Stimulated activated CD4-positive, alpha-beta T cell treated with anti-CD3 and anti-CD28 coated beads, Interleukin-4, amount 100 ng/mL, for 1 hour (primary cell): ENCODE measurements at places on chromosomes 2 and 18.

- no peak for DNase-seq
Measured at GRCh38 chr2:10019602-10020400, 23.5 kb upstream of the KLF11 start.

GRCh38 chr18:1691863-1692262 lies 787.2 kb downstream of the ADCYAP1 start:
- no peak for DNase-seq

DNA sequence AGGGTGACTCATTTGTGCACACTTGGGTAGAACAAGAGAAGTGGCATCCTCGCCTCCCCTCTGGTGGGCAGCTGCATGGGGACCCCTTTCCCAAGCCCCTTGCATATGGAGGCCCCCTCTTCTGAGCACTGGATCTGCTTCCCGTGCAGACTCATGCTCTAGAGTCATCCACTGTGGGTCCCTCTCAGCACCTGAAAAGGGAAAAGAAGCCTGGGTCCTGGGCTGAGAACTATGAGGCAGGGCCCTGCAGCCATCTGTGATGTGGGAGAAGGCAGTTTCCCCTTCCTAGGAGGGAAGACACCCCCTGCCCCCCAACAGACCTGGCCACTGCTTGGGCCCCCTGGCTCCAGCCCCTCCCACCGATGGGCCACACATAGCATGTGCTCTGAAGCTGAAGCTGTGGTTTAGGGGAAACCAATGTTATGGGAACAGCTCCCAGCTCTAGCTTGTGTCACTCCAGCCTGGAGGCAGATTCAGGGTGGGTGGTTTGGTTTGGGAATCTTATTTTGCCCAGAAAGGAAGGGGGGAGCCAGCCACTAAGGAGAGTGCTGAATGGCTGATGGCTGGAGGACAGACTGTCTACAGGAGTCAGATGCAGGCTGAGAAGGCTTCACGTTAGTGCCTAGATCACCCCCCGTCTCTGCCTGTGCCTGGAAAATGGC lies 172.8 kb downstream of the GLI2 start:
- no peak for DNase-seq

GRCh38 chr2:220276741-220277444 lies 649.5 kb downstream of the SLC4A3 start:
- no peak for DNase-seq

DNA sequence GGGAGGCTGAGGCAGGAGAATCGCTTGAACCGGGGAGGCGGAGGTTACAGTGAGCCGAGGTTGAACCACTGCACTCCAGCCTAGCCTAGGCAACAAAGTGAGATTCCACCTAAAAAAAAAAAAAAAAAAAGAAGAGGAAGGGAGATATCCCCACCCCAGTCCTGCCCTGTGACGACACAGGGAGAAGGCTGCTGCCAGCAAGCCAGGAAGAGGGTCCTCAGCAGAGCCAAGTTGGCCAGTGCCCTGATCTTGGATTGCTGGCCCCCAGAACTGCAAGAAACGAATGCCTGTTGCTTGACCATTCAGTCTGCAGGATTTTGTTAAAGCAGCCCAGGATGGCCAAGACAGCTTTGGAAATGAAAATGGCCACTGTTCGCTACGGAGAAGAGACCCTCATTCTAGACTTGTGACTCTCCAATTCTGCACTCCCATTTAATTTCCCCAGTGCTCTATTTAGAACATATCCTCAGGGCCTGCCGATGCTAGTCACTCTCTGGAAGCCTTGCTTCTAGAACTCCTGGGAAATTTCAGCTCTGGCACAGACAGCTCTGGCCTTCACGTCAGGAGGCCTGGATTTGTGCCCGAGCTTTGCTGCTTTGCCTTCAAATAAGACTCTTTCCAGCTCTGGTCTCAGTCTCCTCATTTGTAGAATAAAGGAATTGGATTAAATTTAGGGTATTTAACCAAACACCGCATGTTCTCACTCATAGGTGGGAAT lies 15.7 kb upstream of the AMMECR1L start:
- DNase-seq: no peak

DNA sequence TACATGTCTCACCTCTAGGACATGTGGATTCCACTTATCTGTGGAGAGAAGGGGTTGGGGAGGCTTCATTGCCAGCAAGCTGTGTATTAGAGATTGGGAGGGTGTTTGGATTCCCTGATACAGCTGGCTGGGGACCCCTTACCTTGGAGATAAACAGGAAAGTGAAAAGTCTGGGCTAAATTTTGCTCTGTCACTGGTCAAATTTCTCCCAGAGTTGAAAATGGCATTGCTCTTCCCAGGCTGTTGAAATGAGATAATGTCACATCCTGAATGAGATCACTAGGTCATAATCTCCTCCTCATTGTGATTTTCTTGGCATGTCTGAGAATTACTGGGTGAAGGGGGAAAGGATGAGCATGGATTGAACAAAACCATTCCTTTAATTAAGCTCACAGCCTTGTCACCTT lies 265.0 kb upstream of the PARD3B start:
- no peak for DNase-seq

DNA sequence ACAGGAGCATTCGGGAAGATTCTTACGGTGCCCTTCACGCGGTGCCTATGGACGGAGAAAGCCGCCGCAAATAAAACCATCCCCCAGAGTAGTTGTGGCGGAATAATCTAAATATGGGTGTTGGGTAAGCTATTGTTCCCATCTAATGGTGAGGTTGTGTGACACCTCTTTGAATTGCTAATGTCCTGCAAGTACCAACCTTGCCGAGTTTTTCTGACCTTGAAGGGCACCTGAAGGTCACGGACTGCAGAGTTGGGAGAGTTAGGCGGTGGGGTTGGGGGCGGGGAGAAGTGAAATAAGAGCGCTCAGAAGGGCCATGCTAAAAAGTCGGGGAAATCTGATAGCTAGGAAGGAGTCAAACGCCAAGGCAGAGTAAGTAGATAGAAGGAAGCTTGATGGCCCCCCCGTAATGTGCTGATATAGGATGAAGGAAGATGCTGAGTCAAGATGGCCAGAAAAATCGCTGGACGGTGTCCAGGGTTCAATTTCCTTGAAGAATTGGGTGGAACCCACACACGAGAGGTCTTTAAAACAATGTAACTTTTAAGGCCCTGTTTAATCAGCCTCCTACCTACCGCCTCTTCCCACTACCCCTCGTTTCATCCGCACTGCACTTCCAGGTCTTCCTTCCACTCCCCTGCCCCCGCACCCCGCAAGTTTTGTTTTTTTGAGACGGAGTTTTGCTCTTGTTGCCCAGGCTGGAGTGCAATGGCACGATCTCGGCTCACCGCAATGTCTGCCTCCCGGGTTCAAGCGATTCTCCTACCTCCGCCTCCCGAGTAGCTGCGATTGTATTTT lies 600 bp downstream of the KATNAL2 start:
- no peak for DNase-seq

- DNase-seq: no peak
Measured at GRCh38 chr2:70553334-70553583, 367 bp downstream of the TGFA start.

DNA sequence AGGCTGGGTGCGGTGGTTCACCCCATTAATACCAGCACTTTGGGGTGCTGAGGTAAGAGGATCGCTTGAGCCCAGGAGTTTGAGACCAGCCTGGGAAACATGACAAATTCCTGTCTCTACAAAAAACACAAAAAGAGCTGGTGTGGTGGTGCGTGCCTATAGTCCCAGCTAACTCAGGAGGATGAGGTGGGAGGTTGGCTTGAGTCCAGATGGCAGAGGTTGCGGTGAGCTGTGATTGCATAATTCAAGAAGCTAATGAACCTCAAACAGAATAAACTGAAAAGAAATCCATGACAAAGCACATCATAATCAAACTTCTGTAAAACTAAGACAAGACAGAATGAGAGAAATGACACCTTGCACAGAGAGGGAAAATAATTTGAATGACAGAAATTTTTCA lies 54.8 kb downstream of the SEMA4F start:
- no peak for DNase-seq

GRCh38 chr2:128776461-128777195 lies 458.0 kb upstream of the HS6ST1 start:
- DNase-seq: no peak

DNA sequence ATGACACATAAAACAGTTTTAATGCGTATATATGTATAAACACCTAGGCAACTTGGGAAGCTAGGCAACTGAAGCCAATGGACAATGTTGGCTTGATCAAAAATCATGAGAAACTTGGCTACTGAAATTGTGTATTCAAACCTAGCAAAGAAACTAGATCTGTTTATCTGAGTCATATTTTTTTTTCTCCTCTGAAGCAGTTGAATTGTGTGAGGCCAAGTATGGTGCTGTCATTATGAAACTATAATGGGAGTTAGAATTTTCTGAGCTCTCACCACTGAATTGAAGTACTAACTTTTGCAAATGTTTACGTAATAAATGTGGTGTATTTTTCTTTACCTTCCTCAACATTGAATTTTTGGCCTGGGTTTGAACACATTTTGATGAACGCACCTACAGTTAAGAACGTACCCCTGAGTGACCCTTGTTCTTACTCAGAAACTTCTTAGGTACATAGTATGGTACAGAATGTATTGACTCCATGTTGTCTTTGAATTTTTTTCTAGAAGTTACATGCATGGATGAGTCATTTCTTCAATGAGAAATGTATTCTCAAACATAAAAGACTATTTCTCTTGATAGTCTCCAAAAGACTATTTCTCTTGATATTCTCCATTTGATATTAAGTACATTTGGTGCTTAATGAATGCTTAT lies 23.8 kb downstream of the CD28 start:
- DNase-seq: no peak

- DNase-seq: no peak
Measured at GRCh38 chr2:120600335-120600734, 135.3 kb upstream of the GLI2 start.

DNA sequence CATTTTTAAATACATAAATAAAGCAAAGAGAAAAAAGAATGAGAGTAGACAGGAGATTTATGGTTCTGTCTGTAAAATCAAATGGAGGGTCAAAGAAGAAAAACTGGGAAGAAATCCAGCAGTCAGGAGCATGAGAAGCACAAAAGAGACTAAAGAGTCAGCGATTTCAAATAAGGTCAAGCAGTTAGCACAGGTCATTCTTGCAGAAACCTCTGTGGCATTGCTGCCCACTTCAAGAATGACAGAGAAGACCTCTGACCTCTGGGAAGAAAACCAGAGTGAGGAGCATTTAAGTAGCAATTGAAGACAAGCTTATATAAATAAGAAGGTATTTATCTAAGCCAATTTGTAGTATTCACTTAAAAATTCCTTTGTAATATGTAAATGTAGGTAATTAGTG lies 172.0 kb upstream of the SPOPL start:
- no peak for DNase-seq

DNA sequence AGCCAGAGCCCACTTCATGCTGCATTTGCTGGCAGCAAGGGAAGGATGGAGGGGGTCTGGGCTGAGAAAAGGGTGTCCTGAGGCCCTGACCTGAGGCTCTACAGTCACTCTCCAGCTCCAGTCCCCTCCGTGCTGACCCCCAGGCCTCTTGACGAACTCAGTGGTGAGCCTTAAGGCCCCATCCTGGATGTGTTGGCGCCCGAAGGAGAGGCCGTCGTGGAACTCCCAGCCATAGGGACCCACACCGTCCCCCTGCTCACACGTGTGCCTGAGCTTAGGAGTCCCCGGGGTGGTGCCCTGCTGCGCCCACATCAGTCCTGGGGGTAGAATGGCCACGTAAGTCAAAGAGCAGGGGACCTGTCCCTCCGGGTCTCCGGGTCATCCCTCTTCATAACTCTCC lies 776 bp downstream of the MOGS start:
- no peak for DNase-seq

- peak; percentile 43 for DNase-seq
Measured at GRCh38 chr2:174326161-174327020, 8.4 kb upstream of the SP9 start.

DNA sequence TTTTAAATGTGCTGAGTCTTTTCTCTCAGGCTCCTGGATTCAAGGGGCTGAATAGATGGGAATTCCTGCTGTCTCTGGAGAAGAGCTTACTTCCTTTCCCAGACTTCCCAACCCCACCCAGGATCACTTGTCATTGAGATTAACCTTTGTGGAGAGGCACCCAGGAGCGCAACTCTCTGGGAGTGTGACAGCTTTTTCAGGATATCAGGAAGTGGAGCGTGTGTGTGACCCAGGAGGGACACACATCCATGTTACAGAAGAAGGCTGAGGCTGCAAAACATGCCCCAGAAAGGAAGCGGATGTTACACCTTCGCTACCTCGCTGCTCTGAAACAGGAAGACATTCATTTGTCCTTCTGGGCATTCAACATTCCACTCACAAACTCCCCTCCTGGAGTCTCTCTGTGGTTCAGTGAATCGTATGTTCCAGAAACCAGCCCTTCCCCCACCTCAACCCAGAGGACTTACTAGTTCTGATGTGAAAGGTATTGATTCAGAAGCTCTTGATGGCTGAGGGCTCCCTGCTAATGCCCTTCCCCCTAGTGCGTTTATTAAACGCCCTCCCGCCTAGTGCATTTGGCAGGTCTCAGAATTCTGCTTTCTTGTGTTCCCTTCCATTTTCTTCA lies 523.9 kb downstream of the TNS1 start:
- no peak for DNase-seq

DNA sequence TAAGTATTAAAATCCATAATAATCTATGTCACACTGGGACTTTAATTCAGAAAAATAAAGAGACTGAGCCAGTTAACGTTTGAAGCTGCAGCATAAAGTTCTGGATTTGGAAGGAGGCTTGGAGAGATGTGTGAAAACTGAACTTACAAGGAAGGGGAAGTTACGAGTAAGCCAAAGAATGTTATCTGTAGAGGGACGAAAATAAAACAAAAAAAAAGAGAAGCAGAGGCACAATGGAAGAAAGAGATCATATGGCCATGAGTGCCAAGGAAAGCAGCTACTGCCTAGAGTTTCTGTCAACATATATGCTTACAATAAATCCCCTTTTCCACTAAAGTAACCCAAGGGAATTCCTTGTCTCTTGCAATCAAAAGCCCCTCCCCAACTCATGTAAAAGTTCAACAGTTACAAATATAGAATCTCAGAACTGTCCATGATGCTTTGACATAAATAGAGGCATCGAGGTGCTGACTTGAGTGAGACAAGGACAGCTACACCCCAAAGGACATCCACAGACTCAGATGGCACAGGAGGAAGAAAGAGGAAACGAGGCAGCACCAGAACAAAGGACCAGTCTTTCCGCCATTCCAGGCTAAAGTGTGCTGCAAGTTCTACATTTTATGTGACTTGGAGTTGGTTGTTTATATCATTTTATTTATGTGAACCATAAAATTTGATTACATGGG lies 16.1 kb upstream of the ARL5A start:
- DNase-seq: no peak

- DNase-seq: no peak
Measured at GRCh38 chr2:216428618-216429350, 16.5 kb downstream of the SMARCAL1 start.

DNA sequence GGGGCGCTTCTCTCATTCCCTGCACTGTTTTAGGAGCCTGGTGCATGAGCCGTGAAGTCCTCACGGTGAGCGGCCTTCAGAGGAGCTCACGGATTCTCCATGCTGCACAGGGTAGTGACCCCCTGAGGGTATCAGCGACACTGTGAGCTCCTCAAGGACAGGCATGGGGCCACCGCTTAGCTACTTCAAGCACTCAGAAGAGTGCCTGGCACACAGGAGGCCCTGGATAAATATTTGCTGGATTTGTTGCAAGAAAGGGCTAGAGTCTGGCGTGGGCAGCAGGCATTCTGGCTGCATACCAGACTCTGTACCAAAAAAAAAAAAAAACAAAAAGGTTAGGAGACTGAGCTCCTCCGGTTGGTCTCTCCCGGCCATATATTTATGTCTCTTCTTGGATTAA lies 5.7 kb upstream of the MBP start:
- DNase-seq: no peak

- no peak for DNase-seq
Measured at GRCh38 chr2:231685349-231686191, 22.8 kb upstream of the PTMA start.
